Stimulated activated naive CD8-positive, alpha-beta T cell treated with anti-CD3 and anti-CD28 coated beads, Interleukin-15, Interleukin-2, amounts not matched to agents 100 U/mL and 50 U/mL, for 24 hours (primary cell): ENCODE measurements at places on chromosomes 12 and 14.
A peak's percentile ranks its signal among the peaks of the same experiment; 100 is the strongest.

DNA sequence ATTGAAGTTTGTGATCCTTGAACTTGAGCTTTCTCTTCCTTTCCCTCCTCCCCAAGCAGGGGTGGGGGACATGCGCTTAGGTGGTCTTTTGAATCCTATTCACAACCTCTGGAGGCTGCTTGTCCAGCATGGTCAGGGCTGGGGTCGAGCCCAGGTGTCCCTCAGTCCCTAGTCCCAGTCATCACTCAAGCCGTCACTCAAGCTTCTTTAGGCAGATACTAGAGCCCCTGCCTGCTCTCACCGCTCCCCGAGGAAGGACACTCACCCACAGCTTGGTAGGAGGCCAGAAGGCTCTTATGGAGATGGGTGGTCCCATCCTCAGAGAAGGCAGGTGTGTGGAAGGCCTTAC, 532 bp upstream of the C1RL start:
- DNase-seq, result no peak

DNA sequence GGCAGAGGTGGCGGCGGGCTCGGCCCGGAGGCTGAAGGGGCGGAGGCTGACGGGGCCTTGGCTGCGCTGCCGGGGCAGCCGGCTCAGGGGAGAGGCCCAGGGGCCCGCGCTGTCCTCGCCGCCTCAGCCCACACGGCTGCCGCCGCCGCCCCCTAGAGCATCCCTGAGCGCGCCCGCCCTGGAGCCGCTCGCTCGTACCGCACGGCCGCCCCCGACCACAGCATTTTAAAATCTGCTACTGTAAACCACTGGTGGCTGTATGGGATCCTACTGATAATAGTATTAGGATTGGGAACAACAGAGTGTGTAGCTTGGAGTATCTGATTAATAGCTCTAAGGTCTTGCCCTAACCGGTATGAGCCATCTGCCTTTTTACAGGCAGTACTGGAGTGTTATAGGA, 22.2 kb upstream of the EDDM3A start:
- DNase-seq, result peak; percentile 6

- DNase-seq, result no peak
Measured at GRCh38 chr14:80425686-80426085, 214.4 kb upstream of the DIO2 start.

DNA sequence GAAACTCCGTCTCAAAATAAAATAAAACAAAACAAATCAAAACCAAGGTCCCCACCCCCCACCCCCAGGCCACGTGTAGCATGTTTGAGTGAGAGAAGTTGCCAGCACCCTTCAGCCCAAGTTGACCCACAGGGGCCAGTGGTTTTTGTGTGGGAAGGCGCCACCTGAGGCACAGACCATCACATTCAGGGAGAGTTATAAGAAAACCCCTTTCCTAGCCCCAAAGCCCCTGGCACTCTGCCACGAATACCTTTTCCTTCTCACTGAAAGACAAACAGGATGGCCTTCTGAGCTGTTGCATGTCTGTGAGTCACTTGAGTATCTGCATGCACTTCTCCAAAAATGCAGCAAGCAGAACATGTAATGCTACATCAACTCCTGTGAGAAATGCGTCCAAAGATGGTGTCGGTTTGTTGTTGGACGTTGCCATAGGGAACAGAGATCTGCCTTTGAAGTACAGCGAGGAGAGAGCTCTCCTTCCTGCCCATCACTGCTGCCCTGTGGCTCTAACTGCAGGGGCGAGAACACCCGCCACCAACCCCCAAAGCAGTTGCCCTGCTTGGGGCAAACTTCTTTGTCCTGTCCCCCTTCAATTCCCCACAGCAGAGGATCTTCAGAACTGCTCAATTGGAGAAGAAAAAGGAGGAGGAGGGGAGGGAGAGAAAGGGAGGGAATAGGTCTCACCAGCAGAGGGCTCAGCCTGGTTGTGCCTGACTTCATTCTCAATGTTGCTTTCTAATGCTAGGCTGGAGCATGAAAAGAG, 2.7 kb upstream of the TRAF3 start:
- DNase-seq, result peak; percentile 63

GRCh38 chr12:106171117-106171750, 32.5 kb upstream of the NUAK1 start:
- no peak for DNase-seq

DNA sequence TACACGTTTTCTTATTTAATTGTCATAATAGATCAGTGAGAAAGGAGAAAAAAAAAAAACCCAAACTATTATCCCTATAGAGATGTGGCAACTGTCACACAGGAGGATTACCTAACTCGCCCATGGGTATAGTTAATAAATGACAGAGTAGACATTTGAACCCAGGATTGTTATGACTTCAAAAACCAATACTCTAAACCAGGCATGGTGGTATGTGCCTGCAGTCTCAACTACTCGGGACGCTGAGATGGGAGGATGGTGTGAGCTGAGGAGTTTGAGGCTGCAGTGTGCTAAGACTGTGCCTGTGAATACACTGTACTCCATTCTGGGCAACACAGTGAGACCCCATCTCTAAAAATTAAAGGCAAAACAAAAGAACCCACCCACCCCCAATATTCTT, 114.5 kb downstream of the DENND5B start:
- no peak for DNase-seq

DNA sequence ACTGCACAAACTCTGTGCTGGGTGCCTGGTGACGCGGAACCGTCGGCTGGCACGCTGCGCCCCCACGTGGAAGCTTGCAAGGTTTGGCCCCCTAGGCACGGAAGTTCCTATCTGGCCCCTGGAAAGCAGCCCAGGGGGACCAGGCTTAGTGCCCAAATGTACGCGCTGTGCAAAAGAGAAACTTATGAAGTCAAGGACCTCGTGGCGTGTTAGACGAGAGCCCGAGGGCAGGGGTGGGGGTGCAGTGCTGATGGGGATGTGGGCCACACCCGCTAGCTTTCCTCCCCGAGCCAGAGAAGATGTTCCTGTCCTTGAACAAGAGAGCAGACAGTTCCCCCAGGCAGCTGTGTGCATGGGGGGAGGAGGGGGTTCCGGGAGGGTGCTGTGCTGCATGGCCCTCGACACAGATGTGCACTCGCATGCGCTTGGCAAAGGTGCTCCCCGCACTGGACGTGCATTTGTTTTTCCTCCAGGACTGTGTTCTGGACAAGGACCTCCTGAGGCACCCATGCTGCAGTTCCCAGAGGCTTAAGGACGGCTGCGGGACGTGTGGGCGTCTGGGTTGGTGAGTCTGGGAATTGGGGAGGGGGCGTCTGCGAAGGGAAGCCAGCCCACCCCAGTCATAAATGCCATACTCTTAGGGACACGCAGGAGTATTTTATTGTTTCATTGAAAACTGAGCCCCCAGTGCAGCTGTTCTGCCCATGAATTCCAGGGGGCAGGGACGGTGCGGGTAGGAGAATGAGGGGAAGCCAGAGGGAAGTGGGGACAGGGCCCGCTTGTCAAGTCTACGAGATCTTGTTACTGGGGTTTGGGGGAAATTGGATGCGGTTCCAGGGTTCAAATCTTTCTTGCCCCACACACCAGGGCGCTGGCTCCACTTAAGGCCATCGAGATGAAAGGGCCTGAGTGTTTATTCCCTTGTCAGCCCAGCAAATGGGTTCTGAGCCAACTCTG, 80.0 kb downstream of the NTF3 start:
- DNase-seq, result peak; percentile 22

DNA sequence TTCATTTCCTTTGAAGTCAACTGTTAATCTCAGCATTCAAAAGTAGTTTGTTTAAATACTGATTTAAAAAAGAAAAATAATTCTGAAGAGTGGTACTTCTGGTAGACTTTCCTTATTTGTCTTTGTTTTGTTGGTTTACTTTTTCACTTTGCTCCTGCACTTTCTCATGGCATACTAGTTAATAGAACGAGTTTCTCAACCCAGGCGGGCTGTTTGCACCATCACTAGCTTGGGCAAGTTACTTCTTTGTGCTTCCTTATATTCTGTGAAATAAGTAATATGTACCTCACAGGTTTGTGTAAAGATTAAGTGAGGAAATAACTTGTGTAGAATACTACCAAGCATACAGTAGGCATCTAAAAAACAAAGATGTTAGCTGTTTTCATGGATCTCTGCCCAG, 45.5 kb downstream of the SLC38A6 start:
- DNase-seq, result no peak

DNA sequence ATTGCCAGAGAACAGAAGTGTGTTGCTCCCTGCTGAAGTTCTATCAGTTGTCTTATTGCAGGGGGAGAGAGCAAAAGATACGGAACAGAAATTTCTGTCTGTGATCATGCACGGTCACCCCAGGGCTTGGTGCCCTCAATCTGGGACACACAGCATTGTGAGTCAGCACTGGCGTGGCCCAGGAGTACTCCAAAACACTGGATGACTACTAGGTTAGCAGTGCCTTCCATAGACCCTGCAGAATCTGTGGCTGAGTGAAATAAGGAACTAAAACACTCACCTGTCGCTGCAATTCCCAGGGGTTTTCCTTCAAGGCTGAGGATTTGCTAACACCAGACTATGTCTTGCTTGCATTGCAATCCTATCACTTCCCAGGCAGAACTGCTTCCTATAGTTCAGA, 165.5 kb downstream of the ANO6 start:
- DNase-seq, result no peak

GRCh38 chr12:88111074-88111652, 30.7 kb downstream of the CEP290 start:
- DNase-seq, result no peak

DNA sequence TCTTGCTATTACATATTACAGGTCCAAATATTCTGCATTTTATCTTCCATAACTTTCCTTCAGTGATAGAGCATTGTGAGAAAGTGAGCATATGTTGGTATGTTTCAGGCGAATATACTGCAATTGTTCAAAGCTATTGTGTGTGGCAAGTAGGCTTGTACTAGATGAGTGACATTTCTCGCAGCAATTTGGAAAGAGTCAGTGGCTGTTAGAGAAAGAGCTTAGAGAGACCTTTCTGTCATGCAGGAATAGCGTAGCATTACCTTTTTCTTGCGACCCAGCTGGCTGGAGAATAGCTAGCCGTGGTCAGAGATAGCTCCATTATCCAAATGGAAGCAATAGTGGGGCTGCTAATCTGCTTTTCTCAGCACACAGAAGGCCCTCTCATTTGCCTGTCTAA, 678.5 kb upstream of the FOXG1 start:
- no peak for DNase-seq

- DNase-seq, result no peak
Measured at GRCh38 chr14:90534838-90535555, 138.2 kb downstream of the CALM1 start.

DNA sequence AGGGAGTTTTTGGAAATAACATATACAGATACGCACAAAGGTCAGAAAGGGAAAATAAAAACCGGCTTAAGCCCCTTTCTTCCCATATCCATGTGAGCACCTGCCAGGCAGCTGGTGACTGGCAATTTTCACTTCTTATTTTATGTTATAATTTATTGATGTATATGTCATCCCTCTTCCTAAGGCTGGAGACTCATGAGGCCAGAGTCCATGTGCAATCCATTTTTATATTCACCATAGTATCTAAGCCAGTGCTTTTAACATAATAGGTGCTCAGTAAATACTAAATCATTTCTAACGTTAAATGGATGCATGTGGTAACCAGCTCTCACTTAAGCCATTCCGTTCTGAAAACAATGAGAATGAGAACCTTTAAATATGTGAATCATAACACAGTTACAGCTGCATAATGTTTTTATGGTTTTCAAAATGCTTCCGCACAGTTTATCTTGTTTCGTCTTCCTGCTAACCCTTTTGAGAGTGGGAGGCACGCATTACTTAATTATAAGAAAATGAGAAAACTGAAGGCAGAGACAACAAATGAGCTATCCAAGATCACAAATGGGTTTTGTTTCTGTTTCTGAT, 178.3 kb downstream of the CACNA1C start:
- no peak for DNase-seq

- DNase-seq, result no peak
Measured at GRCh38 chr12:5493018-5493417, 61.1 kb downstream of the NTF3 start.

GRCh38 chr12:117484901-117485300, 123.5 kb upstream of the NOS1 start:
- DNase-seq, result no peak

DNA sequence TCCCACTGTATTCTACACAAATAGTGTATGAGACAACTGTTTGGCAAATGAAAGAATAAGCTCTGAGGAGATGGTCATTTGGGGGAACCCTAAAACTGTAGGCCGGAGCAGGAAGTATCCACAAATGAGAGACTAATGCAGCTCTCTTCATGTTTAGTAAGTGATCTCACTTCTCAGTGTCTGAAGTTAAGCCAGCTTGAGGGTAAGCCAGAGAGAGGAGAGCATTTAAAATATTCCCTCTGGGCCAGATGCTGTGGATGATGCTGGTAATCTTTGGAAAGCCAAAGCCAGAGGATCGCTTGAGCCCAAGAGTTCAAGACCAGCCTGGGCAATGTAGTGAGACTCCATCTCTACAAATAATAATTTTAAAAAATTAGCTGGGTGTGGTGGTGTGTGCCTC, 130.6 kb upstream of the SINHCAF start:
- DNase-seq, result no peak

DNA sequence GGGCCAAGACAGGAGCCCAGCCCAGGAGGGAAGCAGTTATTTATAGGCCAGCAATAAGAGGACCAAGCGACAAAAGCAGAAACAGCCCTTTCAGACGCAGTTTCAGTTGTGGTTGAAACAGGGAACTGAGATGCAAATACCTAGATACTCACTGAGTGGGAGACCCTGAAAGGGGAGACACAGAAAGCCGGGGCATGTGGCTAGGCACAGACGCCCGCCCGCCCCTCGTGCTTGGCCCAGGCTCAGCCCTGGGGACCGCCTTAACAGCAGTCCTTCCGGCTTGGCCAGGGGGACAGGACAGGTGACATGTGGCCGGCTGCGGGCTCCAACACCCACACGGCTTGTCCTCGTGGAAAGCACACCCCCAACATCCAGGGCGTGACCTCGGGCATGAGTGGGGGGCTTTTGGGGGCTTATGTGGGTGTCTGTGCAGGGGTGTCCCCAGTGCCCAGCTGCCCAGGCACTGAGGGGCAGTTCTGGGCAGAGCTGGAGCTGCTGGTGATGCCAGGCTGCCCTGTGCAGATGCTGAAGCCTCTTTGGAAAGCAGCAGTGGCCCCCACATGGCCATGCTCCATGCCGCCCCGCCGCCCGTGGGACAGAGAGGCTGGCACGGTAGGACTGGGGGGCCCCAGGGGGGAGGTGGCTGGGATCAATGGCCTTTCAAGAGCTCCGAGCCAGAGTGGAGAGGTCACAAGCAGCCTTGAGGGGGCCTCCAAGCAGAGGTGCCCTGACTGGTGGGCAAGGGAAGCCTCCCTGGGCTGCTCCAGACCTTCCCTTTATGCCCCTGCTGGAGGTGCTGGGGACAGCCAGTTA, 2.1 kb downstream of the PLD4 start:
- DNase-seq, result peak; percentile 37

GRCh38 chr12:120316798-120317223, 10.8 kb downstream of the PLA2G1B start:
- no peak for DNase-seq
